ENCODE measurements at places on chromosomes 7 and 10. TPM values are rescaled to one million over a fixed set of nuclear protein-coding genes. Genes with fewer than 3 reads are reported as not detected.

GRCh38 chr7:29922921-29923700 is 66.5 kb downstream of the SCRN1 start:
- no peak for DNase-seq

DNA sequence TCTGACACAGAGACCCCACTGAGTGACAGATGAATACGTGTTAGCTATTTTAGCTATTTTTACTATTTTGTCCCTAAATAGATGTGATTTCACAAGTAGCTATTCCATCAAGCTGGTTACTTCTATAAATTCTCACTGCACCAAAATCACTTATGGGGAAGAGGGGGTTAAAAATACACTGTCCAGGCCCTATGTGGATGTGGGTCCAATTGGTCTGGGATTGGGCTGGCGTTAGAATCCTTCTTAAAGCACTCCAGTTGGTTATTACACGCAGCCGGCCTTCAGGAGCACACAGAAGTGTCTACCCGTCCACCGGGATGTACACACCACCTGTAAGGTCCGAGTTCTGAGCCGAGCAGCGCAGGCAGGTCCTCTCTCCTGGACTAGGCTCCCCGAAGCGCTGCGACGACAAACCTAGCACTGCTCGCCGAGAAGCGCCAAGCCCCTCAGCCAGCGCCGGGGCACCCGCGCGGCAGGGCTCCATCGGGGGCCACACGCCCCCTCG is 222.3 kb upstream of the MKLN1 start:
- DNase-seq: peak; percentile 59

DNA sequence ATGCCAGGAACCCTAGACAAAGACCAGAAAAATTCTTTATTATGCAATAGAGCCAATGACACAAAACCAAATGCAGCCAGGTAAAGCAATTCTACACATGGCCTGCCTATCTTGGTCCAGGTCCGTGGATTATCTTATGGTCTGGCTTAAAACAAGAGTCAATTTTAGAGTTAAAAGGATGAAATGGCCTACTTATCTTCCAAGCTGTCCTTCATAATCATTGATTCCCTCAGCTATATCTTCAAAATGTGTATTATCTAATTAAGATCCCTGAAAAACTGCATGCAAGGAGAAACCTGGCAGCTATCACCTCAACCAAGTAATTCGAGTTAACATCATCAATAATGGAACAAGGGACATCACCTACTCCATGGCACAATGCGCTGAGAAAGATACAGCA is 479.4 kb upstream of the NRP1 start:
- no peak for DNase-seq

GRCh38 chr10:98363220-98363619 is 51.8 kb downstream of the PYROXD2 start:
- DNase-seq: no peak

- DNase-seq: no peak
Measured at GRCh38 chr10:12638781-12639180, 289.4 kb downstream of the CAMK1D start.

Gene SLIT1
- total RNA-seq: 1.4 TPM

DNA sequence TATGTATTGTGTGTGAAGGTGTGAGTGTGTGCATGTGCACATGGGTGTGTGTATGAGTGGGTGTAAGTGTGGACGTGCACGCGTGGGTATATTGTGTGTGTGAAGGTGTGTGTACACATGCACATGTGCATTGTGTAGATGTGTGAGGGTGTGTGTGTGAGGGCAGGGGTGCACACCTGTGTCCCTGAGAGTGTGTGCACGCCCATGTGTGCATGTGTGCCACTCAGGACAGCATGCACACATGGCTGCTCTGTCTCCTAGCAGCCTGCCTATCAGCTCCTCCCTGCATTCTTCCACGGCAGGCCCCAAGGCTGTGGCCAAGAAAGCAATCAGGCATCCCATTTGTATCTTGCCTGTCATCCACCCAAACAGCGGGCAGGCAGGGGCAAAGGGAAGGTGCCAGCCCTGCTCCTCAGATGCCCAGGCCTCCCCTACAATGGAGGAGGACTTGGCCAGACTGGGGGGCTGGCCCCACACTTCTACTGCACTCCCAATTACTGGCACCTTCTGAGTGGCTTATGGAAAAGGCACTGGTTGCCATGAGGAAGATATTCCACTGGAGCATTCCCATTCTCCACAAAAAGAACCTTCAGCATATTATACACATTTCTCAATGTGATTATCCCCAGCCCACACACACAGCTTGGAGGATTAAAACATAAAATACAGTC is 380.4 kb upstream of the ZMIZ1 start:
- DNase-seq: no peak

- no peak for DNase-seq
Measured at GRCh38 chr7:27046854-27047549, 48.8 kb downstream of the HOXA1 start.

GRCh38 chr7:69060516-69060915 is 537.8 kb upstream of the AUTS2 start:
- no peak for DNase-seq
